LoVo (cell line): ENCODE measurements at places on chromosomes 7 and 10.

DNA sequence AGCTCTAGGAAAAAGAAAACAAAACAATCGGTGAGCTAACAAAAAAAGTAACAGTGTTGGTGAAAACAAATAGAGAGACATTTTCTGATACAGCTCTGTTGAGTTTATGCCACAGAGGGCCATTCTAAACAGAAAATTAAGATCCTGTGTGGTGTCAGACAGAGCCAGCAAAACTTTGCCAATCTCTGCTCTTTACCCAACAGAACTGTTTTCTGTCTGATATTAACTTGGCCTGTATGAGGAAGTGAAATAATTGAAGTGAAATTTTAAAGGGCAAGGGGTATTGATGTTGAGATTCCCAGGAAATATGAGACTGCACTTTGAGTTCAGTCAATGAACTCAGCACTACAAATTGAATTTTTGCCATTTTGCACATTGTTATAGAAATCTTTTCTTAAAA, 101.0 kb downstream of the AOAH start:
- DNase-seq, result no peak

DNA sequence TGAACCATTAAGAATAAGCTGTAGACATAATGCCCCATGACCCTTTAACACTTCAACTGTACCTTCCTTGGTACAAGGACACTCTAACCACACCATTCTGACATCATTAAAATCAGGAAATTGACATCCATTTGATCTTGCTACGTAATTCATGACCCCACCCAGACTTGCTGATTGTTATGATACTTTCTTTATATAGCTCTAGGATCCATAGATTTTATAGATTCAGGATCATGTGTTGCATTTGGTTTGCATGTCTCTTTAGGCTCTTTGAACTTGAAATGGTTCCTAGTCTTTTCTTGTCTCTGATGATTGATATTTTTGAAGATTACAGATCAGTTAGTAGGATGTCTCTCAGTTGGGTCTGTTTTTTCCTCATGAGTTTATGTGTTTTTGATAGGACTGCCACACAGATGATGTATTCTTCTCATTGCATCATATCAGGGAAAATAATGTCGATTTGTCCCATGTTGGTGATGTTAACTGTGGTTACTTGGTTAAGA, 13.5 kb downstream of the CCM2 start:
- no peak for DNase-seq

GRCh38 chr7:47968847-47969774, 10.3 kb downstream of the HUS1 start:
- peak; percentile 48 for DNase-seq

DNA sequence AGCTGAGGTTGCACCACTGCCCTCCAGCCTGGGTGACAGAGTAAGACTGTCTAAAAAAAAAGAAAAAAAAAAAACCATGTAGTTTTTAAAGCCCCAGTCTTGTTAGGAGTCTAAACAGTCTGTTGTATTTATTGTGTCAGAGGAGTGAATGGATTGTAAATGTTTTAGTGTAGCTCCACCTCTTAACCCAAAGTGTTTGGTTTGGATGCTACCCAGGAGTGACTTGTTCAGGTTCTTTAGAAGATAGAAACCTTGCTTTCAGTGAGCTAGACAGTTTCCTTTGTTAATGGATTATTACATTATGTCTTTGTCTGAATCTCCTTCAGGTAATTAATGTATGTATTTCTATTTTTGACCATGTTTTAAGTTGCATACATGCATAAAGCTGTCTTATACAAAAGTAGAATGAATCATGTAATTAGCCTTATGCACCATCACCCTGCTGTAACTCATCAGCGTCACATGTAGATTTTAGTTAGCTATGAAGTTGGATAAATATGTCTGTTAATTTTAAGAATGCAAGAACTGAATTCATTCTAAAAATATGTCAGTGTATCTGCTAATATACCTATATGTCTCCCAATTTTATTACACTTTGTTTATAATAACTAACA, 97.7 kb downstream of the TAF3 start:
- DNase-seq, result peak; percentile 15

DNA sequence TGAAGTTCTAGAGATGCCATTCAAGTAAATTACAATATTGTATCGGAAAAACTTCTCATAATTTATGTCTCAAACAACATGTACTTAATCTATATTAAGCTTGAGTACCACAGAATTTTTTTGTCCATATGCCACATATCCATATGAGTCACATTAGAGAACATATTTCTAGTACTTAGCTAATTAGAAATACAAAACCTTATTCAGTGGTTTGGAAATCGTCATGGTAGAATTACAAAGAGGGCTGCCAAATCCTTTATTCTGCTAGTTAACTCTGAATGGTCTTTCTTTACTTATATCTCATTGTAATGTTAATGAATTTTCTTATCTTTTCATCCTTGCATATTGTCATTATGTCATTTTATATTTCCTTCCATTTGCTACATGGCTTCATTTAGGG, 9.0 kb upstream of the VIM start:
- DNase-seq, result no peak

DNA sequence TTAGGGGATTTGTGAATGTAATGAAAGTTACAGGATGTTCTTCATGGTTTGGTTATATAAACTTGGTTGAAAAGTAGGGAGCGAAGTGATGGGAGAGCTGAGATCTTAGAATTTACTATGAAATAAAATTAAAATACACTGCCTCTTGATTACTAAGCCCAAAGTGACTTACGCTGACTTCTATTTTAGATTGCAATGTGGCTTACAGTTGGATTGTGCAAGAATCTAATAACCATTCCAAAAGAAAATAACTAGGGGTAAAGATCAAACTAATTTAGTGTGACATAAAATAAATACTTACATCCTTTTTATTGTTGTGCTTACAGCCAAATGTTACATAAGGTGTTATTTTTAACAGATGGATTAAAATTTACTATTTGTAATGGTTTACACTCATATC, 15.3 kb downstream of the WNT16 start:
- DNase-seq, result no peak

DNA sequence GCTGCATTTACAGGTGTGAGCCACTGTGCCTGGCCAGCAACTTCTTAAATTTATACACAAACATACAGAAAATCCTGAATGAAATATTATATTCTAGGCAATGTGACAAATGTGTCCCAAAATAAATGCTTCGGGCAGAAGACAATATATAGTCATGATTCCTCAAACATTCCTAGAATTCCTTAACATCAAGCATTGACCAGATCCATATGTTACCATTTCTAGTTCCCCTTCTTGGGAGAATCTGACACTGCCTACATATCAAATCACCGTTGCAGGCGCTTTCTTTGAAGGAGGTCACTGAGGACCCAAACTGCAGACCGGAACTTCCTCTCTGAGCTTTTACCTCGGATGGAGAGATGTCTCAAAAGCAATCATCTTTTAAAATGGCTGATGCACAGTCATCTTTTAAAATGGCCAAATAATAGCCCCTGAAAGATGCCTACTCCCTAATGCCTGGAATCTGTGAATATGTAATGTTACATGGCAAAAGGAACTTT, 323.5 kb downstream of the PHF14 start:
- no peak for DNase-seq

DNA sequence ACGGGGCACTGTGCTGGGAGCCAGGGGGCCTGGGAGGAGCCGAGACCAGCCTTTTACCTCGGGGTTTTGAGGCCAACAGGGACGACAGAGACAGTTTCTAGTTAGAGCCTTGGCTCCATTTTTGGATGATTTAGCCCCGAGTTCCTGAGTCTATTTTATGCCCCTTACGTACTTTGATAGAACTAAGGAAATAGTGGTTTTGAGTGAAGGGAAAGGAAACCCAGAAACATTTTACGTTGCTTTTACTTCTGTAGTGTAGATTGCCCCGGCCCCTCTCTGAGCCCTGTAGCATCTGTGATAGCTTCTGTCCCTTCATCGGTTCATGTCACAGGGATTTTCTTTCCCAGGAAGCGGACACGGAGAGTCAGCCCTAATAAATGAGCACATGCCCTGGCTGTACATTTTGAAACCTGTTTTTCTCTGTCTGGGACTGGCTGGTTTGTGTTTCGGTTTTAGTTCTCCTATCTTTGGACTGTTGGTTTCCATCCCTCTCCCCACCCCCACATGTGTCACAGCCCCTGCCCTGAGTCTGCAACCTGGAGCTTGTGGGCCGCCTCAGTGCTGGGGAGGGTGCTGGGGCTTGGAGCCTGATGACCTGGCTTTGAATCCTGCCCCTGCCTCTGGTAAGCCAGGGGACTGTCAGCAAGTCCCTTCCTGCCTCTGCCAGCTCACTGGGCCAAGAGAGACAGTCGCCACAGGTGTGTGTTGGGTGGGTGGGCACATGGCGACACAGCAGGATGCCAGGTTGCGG, 6.9 kb upstream of the ORAI2 start:
- no peak for DNase-seq

- DNase-seq, result no peak
Observed at GRCh38 chr10:28686835-28687682, 9.7 kb downstream of the BAMBI start.

DNA sequence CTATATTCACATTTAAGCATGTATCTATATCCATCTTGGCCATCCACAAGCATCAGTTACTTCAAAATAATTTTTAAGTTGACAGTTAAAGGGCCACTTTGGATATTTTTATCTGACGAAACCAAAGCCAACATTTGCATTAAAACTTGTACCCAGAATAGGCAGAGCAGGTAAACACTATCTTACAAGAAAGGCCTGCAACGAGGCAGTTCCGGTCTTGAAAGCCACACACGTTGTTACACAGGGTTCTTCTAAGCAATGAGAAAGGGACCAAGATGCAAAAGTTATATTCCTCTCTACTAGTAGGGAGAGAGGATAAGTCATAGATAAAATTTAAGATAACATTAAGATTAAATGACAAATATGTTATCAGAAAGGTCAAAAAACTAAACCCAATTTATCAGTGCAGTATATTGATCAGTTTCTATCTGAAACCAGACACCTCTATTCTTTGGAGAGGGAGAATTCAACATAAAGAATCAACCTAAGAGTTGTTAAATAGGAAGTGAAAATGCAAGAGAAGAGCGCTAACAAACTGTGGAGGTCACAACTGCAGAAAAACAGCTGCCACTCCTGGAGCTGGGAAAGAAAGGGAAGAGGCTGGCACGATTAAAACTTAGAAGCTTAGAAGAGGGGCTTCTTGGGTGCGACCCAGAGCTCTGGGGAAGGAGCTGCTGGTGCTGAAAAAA, 701.3 kb downstream of the TNS3 start:
- DNase-seq, result no peak

GRCh38 chr10:88456730-88457129, 126.4 kb downstream of the RNLS start:
- DNase-seq, result no peak

- peak; percentile 84 for DNase-seq
Observed at GRCh38 chr10:51389415-51390321, 309.7 kb downstream of the CSTF2T start.

DNA sequence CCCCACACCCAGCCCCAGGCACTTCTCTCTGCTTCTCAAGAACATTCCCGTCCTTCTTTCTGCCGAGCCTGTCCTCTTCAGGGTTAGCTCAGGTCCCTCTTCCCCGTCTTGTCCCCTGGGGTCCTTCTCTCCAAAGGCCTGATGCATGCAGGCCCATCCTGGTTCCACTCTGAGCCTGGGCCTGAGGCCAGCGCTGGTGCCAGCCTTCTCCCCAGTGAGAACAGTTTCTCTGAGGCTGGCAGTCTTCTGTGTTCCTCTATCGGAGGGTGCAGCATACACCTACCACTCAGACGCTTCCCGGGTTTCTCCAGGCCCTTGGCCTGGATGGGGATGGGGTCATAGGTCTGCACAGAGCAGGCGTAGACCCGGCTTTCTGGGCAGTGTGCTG, 14.6 kb downstream of the AP5Z1 start:
- no peak for DNase-seq

DNA sequence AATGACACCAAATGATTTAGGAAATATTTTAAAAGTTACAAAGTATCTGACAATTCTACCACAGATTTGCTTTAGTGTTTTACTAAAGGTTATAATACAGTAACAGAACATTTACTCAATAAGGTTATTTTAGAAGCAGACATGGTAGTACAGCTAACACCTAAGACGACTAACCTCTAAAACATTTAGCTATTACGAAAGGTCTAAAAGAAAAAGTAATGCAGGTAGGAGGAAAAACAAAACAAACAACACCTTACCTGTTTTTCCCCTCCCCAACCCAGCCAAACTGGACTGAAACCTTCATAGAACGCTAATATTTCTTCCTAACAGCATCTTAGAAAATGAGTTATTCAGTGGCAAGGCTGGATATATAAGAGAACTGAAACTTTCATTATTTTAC, 111.3 kb downstream of the SNX13 start:
- no peak for DNase-seq

DNA sequence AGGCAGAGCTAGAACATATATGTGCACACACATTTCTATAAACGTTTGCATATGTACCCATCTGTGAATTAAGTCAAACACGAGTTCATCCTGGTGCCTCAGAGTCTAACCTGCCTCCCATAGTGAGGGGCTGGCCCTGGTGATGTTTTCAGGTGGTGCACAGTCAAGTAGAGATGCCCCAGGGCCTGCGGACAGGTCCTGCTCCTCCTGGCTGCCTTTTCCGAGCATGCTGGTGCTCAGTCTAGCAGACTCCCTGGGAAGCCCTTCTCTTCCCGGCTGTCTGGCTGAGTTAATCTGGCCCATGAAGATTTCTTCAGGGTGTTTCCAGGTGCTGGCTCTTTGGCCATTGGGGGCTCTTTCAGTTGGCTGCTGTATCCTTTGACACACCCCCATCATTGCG, 14.3 kb downstream of the ADCY1 start:
- no peak for DNase-seq

DNA sequence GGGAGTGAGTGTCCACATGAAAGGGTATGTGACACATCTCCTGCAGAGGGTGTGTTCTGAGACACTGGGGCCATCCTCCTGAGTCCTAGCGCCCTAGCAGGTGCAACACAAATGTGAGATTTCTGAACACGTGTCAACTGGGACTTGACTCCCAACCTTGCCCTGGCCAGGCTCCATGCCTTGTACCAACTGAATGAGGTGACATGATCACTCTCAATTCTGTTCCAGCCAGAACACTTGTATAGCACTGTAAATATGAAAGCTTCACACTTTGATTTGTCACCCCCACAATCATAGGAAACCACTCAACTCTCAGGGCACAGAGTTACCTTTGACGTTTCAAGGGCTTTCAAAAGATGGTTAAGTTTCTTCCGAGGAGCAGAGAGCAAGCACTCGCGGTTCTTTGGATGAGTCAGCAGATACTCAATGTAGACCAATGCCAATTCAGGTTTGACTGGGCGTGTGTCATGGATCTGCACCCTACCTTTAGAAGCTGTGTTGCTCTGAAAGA, 48.6 kb downstream of the NCAPG2 start:
- DNase-seq, result no peak

- DNase-seq, result no peak
Observed at GRCh38 chr7:151807846-151808245, 69.1 kb downstream of the PRKAG2 start.

DNA sequence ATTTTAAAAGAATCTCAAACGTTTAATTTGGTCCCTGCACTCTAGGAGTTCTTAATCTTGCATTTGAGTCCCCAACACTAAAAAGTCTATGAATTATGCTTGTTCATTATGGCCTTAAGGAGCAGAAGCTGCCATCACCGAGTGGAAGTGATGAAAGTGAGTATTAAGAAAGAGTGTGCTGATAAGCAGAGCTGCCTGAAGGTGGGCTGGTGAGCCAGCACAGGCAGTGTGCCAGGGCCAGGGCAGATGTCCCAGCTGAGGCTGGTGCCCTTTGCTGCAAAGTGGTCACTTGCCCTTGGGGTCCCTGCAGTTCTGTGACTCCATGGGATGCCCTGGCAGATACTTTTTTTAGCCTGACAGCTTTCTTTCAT, 72.9 kb upstream of the LOXL4 start:
- no peak for DNase-seq
